ENCODE measurements at places on chromosomes 12 and 14.

DNA sequence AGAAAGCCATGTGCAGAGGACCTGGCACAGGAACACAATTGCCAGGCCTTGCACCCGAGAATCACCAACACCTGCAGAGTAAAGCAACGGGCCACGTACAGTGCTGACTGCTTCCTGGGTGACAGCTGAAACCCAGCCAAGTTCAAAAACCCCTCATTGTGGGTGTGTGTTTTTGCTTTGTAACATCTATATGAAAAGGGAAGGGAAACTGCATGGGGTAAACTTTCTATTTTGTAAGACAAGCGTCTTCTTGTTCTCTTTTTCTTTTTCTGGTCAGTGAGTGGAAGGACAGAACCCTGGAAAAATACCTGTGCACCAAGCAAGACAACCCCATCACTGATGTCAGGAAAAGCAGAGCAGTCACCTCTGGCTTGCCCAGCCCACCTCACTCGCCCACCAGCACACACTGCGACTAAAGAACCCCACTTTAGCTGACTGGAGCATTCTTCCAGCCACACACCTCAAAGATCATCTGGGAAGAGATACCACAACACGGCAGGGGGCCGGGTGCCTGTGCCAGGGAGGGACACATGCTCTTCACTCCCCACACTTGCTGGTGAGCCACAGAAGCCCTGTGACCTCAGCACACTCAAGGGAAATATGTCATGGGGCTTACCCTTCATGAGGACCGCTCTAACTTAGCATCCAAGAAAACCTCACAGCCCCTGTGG lies 172.3 kb downstream of the NDUFA12 start:
- no peak for DNase-seq

DNA sequence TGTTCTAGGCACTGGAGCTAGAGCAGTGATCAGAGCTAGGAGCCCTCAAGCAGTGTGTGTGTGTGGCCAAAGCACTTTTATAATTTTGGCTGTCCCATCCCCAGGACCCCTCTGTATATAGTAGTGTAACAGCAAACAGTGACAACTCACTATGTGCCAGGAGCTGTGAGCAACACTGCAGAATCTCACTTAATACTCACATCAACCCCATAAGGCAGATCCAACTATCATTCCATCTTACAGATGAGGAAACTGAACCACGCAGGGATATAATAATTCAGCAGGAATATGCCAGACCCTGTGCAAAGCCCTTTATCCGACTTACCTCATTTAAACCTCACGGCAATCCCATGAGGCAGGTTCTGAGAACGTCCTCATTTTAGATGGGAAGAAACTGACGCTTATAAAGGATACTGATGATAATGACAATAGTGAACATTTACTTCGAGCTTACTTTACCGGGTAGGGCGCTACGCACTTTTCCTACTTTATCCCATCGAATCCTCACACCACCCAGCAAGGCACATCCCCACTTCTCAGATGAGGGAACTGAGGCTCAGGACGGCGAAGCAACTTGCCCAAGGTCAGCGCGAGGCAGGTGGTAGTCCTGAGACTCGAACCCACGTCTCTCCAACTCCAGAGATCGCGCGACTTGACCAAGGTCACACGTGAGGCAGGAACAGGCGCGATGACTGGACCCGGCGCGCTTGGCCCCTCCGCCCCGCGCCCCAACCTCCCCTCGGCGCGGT lies 687 bp downstream of the RAB35 start:
- no peak for DNase-seq

- no peak for DNase-seq
Observed at GRCh38 chr14:97491697-97492096, 694.5 kb downstream of the VRK1 start.

DNA sequence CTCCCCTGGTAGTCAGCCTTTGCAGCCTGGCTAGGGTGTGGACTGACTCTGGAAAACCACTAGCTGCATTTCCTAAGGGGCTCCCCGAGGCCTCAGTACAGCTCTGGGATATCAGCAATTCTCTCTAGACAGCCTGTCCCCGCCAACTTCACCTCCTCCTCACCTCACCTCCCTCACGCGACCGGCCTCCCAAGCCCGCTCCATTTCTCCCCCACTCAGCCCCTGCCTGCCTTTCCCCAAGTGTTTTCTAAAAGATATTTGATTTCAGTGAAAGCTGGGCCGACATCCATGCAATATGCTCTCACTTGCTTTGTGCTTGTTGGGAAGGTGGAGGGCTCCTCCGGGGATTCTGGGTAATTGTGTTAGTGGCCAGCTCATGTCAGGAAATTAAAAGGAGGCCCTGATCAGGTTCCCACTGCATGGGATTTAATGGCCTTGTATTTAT lies 91.8 kb downstream of the ESRRB start:
- no peak for DNase-seq

DNA sequence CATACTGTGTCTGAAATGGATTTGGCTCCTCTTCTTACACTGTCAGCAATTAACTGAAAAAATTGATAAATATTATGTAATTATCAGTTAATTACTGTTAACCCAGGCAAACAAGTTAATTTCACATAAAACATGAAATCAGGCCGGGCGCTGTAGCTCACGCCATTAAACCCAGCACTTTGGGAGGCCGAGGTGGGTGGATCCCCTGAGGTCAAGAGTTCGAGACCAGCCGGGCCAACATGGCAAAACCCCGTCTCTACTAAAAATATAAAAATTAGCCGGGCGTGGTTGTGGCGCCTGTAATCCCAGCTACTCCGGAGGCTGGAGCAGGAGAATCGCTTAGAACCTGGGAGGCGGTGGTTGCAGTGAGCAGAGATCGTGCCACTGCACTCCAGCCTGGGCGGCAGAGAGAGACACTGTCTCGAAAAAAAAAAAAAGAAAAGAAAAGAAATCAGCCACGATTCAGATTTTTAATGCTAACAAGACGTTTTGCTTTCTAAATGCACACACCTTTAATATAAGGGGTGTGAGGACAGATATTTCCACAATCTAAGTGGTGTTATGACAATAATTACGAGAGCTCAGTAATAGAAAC lies 473 bp upstream of the TMEM19 start:
- DNase-seq, result no peak

DNA sequence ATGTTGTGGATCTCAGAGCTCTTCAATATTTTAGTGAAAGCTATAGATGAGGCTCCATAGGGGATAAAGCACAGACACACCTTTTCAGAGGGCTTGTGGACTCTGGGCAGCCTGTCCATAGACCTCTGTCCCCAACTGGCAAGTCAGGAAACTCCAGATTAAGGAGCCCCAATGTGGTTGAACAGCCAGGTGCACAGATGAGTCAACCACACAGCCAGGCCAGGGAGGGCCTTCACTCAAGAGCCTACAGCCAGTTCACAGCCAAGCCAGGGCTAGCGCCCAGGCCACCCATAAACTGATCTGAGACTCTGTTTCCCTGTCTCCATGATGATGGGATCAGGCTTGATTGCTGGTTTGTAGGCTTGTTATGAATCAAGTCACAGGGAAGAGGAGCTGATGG lies 1.0 kb upstream of the BDKRB2 start:
- no peak for DNase-seq

DNA sequence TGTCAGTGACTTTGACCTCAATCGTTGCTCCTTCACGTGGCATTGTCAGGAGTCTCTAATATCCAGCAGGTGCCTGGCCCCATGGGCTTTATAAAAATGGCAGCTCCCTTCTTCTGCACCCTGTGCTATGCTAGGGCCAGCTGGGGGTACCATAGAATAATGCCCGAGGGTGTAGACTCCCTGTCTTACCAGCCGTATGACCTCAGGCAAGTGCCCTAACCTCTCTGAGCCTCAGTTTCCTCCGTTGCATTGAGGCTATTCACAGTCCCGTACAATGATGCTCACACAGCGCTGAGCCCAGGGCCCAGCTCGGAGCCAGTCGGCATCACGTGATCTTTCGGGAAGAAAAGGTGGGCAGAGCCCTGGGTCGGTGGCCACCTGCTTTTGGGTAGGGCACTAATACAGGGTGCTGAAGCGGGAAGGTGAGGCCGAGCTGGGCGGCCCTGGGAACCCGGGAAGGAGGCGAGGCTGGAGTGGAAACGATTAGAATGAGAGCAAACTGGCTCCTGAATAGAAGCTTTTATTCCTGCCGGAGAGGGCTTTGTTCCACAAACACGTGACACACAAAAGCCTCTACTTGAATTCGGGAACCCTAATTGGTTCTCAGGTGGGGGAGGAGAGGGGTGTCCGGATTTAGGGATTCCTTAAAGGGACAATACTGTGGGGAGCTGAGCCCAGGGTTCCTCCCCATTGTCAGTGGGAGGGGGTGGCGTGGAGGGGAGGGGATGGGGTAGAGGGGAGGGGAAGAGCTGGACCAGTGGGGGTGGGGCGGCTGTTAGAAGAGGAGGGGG lies 19.9 kb upstream of the MSI1 start:
- DNase-seq, result no peak

- no peak for DNase-seq
Observed at GRCh38 chr12:131456301-131457027, 254.4 kb upstream of the SFSWAP start.

- DNase-seq, result no peak
Observed at GRCh38 chr12:74775276-74775675, 237.6 kb downstream of the ATXN7L3B start.

DNA sequence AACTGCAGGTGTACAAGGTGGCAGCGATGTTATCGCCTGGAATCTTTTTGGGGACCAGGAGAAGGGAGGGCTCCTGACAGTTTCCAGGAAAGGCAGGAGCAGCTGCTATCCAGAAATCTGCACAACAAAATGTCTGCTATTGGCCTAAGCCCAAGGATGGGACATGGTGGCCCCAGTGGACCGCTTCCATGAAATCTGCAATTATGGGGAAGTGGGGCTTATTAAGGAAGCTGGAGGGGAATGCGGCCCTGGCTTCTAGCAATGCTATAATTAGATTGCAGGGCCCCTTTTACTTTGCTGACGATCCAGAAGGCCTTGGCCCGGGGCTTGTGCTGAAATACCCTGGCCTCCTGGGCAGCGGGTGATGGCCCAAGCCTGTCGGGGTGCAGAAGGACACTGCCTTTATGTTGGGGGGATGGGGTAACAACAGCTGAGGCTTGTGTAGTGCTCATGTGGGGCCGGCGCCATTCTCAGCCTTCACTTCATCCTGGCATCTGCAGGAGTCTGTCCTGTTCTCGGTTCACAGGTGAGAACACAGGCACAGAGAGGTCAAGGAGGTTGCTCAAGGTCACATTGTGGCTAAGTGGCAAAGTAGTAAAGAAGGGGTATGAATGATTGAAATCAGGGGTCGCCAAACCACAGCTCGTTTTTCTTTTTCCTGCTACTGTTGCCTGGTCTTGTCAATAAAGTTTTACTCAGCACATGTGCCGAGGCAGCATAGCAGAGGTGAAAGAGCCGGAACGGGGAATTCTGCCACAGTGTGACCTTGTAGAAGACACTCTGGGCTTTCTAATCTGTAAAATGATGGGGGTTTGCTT lies 153.5 kb downstream of the RBM19 start:
- no peak for DNase-seq

DNA sequence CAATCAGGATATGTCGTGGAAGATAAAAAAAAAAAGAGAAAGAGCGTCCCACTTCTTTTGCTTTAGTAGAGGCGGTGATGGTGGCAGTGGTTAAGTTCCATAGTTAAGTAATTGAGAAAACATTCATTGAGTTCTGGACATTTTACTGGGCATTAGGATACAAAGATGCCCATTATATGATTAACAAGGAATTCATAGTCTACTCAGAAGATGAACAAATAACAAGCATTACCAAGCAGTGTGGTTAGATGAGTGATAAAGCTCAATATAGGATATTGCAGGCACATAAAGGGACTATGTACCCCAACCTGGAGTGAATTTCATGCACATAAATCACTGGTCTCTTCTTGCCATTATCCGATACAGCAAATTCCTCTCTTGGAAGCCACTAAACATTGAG lies 53.7 kb downstream of the ALG10B start:
- DNase-seq, result no peak

DNA sequence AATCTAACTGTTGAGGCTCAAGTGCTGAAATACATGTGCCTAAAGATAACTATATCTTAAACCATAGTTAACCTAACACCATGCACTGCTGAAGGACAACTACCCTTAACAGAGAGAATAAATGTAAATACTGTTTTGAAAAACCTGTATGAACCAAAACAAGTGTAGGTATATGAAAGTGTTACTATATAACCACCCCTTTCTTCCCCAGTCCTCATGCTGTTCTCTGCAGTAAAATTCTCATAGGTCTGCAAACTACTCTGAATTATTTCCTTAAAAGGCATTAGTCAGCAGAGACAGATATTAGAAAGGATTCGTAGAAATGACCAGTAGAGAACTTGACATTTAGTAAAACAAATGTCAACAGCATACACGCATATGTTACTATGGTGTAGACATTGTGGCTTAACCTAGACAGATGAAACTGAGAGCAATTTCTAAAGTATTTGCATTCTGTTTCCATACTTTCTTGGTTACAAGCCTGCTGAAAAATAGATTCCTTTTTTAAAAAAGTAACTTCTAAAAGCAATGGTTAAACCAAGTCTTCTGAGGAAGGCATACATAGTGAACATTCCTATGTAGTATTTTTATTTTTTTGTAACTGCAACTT lies 13.9 kb downstream of the CSRP2 start:
- no peak for DNase-seq

GRCh38 chr12:19707948-19708409 lies 268.7 kb downstream of the AEBP2 start:
- DNase-seq, result no peak

GRCh38 chr12:40324261-40324660 lies 99.5 kb downstream of the LRRK2 start:
- DNase-seq, result no peak

- no peak for DNase-seq
Observed at GRCh38 chr12:80422550-80422949, 21.5 kb upstream of the PTPRQ start.

- no peak for DNase-seq
Observed at GRCh38 chr12:3973269-3973884, 100.2 kb upstream of the PARP11 start.

DNA sequence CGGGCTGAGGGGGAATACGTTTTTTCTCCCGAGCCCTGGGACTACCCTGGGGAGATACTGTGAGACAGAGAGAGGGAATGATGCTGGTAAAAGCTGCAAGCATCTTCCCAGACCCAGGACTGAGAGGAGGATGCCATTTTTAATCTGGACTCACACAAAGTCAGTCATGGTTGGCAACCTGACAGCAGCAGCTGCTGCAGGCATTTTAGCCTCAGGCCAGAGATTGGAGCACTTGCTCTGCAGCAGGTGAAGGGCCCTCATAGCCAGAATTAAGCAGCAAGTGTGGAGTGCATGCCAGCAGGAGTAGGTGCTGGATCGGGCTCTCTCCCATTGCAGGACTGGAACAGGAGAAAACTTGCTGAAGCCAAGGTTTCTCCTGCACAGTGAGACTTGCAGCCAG lies 361.1 kb upstream of the CLEC14A start:
- DNase-seq, result no peak

DNA sequence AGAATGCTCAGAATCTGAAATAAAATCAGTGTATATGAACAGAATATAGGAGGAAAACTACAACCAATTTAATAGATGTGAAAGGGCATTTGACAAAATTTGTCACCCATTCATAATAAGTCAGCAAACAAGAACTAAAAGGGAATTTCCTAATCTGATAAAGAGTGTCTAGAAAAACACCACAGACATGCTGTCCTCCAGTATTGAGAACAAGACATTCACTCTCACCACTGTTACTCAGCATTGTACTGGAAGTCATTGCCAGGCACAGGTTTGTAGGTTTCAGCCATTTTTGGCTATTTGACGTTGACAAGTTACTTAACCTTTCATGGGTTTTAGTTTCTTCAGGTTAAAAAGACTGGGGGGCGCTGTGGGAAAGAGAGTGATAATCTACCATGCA lies 13.2 kb downstream of the EIF2S1 start:
- DNase-seq, result no peak

Measured in stimulated activated CD8-positive, alpha-beta memory T cell treated with anti-CD3 and anti-CD28 coated beads, Interleukin-15, amount 100 ng/mL, for 24 hours (primary cell).